ENCODE measurements at places on chromosomes 6 and 20. TPM values are rescaled to one million over a fixed set of nuclear protein-coding genes. Genes with fewer than 3 reads are reported as not detected.

DNA sequence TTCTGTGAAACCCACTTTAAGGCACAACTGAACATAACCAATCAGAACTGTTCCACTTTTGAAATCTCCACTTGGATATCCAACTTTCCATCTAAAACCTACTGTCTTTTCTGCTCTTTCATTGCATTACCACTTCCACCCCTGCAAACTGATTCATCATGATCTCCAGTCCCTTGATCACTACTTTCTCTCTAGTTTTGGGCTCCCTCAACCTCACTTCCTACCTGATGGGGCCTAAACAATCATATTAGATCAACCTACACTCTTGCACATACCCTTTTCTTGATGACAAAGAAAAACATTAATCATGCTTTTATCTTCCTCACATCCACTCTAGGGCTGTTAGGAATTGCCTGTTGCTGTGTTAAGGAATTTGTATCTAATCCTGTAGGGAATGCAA lies 137.6 kb downstream of the PDSS2 start:
- DNase-seq: peak; percentile 40

DNA sequence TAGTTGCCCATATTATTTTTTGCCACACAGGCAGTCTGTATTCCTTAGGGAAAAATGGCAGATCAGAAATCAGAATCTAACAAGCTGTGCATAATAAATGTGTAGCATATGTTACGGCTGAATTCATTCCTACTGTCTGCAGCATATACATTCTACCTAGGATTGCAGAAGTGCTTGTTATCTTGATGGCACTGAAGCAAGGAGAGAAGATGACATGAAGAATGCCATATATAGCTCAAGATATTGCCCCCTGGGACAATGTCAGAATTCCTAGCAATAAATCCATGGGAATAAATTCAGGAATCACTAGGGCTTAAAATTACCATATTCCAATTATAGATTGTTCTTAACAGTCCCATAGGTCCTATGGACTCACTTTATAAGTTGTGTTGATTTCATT lies 293.0 kb upstream of the CNR1 start:
- no peak for DNase-seq

GRCh38 chr20:60354024-60354580 lies 395.9 kb downstream of the CDH26 start:
- no peak for DNase-seq

DNA sequence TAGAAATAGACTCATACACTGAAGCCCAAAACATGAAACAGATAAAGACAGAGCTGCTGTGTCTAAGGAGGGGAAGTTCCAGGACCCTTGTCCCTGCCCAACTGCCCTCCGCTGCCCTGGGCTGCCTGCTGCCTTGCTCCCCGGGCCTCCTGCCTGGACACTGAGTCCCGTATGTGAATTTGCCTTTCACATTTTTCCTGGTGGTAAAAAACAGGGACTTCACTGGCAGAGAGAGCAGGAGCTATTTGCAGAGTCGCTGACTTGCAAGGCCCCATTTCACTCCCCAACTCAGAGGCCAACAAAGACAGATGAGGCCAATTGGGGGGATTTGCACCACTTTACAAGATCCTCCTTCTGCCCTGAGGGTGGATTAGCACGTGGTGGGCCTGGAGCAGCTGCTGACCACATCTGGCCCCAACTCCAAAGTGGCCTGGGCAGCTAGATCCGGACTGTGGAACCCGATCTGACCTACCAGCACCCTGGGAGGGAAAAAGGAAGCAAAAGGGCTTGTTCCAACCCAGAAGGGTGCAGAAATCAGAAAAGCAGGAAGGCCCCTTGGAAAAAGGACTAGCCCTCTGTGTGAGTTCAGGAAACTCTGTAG lies 61.4 kb downstream of the NOL4L start:
- DNase-seq: no peak

DNA sequence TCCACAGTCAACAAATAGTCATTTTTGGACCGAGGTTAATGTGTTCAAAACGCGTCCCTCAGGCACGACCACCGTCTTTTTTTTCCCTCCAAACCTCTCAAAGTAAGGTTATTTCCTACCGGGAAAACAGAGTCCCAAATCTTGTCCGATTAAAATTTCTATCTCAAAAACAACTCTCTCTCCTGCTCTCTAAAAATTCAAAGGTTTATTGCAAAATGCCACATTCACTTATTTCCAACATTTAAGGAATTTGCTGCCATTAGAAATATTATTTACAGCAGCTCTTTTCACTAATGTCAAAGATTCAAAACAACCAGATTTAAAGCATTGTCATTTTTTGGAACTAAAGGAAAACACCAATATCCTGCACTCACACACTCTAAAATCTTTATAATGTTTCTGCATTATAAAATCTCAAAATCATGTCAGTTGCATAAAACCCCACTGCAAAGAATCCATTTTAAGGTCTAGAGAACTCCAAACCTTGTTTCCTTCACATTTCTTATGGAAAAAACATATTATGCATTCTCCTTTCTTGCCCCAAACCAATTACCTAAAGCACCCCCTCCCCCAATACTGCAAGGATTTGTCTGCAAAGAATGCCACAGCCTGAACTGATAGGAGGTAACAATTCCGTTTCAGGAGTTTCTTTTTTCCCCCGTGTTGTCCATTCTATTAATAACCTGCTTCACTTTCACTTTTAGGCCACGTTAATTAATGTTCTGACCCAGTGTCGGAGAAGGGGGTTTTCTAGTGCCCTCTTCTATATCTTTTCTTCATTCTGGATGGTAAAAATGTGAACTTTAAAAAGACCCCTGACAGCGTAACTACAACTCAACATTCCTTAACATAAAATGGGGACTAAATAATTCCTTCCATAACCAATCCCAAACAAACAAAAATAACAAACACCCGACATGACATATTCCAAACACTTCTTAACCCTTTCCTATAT lies 1.4 kb downstream of the NRN1 start:
- no peak for DNase-seq

DNA sequence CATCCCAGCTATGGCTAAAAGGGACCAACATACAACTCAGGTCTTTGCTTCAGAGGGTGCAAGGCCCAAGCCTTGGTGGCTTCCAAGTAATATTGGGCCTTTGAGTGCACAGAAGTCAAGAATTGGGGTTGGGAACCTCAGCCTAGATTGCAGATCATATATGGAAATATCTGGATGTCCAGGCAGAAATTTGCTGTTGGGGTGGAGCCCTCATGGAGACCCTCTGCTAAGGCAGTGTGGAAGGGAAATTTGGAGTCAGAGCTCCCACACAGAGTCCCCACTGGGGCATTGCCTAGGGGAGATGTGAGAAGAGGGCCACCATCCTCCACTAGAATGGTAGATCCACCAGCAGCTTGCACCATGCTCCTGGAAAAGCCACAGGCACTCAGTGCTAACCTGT lies 123.5 kb downstream of the PRL start:
- DNase-seq: no peak

DNA sequence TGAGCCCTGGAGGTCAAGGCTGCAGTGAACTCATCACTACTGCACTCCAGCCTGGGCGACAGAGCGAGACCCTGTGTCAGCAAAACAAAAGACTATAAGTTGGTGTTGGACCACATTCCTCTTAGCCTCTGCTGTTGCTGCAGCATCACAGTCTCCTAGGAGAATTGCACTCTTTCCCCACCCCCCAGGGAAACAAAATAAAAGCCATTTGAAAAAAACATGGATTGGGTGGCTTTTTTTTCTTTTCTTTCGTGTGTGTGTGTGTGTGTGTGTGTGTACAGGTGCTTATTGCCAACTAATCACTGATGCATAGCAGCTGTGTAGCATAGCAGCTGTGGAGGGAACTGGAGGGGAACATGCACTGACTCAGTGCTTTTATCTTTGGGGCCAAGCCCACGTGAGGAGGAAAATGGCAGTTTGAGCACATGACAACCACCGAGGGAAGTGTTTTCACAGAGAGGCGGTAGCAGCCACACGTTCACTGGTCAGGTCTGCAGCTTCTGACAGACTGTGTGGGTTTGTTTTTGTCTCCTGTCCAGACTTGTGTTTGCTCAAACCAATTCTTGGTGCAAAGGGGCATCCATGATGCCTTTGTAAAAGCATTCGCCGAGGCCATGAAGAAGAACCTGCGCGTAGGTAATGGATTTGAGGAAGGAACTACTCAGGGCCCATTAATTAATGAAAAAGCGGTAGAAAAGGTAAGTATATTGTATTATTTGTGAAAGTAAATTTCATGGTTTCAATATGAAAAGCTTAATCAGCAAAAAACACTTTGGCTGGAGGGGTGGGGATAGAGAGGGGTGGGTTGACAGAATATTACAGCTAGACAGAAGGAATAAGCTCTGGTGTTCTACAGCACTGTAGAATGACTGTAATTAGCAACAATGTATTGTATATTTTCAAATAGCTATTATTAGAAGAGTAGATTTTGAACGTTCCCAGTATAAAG lies 27.7 kb downstream of the ALDH5A1 start:
- no peak for DNase-seq

- no peak for DNase-seq
These were observed 128.4 kb upstream of the NOX3 start for GRCh38 chr6:155584006-155584405.

- DNase-seq: peak; percentile 52
These were observed 129.1 kb upstream of the SMLR1 start for GRCh38 chr6:130697995-130698535.

DNA sequence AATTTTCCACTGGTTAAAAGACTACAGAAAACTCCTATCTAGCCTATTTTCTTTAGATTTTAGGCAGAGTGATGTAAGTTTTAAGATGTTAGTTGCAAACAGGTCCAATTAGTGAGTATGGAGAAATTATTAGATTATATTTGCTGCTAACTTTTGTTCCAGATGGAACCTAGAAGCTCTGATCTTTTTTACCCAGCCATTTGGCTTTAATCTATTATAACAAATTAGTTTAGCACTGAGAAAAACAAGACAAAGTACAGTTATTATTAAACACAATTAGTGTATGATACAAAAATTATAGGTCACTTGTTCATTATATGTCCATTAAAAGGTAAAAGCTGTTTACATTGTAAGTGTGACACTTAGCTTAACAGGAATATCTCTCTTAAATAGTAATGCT lies 2.5 kb downstream of the FAM162B start:
- DNase-seq: no peak

- no peak for DNase-seq
These were observed 93.3 kb downstream of the CAP2 start for GRCh38 chr6:17486680-17487079.

DNA sequence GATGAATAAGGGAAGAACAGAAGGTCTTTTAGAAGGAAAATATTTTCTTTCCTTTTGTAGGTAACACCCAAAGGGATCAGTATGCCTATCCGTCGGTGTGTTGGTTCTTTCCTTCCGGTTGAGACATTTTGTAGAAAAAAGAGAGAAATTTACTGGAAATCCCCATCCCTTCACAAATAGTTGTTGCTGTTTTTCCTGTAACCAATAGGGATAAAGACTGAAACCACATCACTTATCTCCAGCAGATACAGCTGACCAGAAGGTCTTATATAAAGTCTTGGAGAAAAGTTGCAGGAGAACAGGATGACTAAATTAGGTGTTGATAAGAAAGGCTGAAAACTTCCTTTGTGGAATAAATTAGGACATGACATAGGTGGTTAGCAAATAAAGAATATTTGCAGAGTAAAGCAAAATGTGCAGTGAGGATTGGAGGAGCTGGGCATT lies 14.8 kb upstream of the HLA-DRB1 start:
- DNase-seq: no peak

DNA sequence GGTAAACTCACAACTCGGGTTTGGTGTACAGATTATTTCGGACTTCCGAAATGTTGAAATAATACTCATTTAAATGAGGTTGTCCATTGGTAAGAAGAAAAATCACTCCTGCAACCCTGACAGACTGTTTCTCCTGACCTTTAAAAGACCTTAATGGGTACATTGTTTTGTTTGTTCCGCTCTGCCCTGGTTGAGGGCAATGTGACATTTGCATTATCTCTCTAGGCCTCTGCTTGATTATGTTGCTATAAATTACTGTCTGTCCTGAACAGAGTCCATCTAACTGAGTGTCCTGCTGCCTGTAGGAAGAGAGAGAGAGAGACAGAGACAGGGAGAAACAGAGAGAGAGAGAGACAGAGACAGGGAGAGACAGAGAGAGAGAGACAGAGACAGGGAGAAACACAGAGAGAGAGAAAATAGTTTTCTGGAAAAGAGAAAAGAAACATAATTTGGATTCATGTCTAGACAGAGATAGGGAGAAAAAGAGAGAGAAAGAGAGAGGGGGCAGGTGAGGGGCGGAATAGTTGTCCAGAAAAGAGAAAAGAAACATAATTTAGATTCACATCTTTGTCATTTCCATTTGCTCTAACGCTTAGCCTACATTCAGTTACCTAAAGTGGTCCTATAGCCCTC lies 83.2 kb downstream of the SHLD1 start:
- no peak for DNase-seq

DNA sequence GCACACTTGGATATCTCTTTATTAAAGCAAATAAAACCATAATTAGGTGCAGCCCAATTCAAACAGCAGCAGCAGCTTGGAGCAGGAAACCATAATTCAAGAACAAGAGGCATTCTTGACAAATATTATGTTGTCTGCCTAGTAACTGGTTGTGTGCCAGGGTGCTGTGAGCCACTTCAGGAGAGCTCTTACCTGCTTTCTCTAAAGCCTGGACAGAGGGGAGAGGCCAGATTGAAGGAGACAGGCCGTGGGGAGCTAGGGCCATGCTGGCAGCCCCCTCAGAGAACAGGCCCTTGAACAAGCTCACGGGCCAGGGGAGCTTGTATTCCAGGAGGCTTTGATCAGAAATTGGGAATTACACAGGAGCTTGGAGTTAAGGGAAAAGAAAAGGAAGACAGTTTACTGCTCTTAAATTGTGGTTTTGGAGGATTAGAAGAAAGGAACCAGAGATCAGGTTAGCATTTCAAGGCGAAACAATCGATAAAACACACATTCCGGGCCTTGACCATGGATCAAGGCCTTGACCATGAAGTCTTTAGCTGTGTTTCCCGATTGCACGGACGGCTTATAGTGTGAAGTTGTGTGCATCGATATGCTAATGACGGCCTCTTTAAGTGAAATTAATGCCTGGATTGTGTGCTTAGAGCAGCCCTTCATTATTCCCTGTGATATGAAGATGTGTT lies 69.8 kb upstream of the NKX2-2 start:
- DNase-seq: no peak

GRCh38 chr6:44074439-44074812 lies 52.8 kb downstream of the MRPL14 start:
- peak; percentile 82 for DNase-seq

- DNase-seq: no peak
These were observed 9.2 kb downstream of the GGT7 start for GRCh38 chr20:34863421-34863965.

DNA sequence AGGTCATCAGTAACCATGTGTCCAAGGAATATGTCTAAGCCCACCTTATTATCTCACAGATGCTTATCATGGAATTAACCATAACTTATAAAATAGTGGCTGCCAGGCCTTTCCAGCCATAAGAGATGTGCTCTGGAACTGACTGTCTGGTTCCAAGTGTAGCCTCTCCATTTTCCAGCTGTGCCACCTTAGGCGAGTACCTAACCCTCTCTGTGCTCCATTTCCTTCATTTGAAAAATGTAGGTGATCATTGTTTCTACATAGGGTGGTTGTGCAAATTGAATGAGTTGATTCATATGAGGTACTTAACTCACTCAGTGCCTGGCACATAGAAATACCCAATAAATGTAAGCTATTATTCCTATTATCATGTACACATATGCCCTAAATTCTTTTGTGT lies 102.5 kb upstream of the IYD start:
- DNase-seq: no peak

GRCh38 chr6:49676671-49677281 lies 36.6 kb downstream of the CRISP2 start:
- DNase-seq: peak; percentile 68

Gene HAO1
- not detected for total RNA-seq

Gene TMEM63B
- 42.1 TPM for total RNA-seq

Gene PROKR2
- total RNA-seq: not detected

Data from fibroblast of lung (primary cell).